Fibroblast of mammary gland (primary cell): ENCODE measurements at places on chromosomes 7 and 10.

DNA sequence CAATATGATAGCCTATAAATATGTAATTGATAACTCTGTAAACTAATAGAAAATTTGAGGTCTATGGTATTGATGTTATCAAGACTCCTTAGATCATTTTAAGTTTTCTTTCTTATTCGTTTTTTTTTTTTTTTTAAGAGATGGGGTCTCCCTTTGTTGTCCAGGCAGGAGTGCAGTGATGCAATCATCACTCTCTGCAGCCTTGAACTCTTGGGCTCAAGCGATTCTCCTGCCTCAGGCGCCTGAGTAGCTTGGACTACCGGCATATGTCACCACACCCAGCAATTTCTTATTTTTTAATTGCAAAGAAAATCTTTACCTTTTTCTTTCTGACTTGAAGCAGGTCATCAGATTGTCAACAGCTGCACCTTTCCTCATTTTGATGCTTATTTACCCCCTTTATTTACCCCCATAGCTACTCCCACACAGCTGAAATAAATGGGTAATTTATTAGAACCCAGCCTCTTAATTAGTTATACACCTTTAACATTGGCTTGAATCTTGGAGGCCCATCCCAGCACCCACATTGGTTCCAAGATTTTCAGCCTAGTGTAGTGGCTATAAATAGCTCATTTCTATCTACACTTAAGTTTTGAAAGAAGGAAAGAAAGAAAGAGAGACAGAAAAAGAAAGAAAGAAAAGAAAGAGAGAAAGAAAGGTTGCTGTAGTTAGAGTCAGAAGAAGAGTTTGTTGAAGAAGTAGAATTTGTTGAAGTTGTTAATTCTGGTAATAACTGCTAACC is 38.3 kb downstream of the ARL4A start:
- no peak for DNase-seq

DNA sequence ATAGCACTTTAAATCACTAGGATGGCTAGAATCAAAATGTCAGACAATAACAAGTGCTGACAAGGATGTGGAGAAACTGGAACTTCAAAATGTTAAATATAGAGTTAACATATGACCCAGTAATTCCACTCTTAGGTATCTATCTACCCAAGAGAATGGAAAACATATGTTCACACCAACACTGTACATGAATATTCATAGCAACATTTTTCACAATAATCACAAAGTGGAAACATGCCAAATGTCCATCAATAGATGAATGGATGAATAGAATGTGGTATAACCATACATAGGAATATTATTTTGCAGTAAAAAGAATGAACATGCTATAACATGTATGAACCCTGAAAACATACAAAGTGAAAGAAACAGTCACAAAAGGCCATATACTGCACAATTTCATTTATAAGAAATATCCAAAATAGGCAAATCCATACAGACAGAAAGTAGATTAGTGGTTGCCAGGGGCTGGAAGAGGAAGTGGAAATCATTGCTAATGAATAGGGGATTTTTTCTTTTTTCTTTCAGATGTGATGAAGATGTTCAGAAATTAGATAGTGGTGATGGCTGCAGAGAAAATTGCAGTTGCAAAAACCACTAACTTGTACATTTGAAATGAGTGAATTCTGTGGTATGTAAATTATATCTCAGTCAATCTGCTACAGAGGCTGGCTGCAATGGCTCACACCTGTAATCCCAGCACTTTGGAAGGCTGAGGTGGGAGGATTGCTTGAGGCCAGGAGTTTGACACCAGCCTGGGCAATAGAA is 93.0 kb downstream of the CPVL start:
- DNase-seq: no peak

DNA sequence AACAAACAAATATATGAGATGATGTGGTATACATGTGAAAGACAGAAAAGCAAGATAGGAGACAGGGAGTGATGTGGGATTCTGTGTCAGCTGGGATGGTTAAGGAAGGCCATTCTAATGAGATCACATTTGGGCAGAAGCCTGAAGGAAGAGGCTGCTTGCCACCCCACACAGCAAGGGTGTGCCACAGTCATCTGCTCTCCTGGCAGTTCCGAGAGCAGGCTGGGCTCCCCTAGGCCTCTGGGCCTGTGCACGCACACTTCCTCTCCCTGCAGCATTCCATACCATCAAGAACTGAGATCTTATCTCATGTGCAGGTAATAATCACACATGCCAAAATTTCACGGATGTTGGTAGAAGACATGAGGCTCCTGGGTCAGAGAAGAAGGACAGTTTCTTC is 43.1 kb downstream of the SYPL1 start:
- peak; percentile 13 for DNase-seq

DNA sequence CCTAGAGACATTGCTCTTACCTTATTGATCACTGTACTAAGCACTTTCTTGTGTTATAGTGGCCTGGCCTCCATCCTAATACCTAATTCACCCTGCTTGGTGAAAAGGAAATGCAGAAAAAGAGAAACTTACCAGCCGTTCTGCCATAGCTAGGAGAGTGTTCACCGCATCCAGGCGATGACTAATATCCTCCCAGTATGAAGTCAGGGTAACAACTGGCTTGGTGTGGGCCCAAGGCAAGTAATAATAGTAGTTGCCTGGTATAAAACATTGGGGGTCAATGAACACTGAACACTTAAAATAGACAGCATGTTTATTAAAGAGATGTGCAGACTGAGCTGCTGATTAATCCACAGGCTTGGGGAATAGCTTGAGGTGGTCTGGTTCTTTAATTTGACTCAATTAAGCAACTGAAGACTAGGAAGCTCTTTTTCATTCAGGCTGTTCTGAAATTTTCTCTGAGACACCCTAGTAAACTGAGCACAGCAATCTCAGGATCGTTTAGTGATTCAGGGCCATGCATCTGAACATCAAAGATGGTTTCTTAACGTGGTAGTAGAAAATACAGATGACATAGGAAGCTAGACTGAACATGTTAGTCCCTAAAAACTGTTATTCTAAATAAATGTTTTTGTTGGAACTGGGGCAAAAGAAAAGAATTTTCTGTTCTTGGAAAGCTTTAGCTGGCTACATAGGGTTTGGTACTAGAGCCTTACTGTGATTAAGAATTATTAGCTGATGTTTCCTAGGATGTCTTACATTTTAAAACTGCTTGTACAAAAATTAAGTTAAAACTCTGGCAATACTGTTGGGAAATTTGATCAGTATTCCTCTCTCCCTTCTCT is 102.2 kb downstream of the MYOF start:
- peak; percentile 82 for DNase-seq

DNA sequence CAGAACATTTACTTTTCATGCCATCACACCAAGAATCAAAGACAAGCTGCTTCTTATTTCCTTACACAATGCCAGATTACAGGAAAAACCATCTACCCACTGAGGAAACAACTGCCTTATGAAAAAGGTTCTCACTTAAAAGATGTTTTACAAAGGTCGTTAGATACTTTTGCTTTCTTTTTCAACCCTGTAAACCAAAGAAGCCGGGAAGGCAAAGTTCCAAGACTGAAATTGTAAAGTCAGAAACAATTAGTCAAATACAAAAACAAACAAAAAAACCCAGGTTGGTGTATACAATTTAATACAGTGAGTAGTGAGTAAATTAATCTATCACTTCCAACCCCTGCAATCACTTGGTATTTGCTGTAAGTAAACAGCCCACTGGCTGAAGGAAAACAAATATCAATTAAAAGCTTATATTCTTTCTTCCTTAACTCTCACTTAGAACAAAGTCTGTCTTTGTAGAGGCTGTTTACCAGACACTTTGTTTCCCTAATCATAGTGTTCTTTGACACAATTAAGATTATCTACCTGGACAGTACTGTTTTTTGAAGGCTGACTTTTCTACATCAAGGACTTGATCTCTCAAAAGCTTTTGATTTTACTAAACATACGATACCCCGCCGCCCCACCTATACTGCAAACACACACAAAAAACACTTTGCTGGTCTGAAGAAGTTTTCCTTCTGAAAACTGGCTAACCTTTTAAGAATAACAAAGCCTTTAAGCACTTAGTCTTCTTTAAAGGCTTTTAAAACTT is 18.1 kb downstream of the ERLIN1 start:
- no peak for DNase-seq

DNA sequence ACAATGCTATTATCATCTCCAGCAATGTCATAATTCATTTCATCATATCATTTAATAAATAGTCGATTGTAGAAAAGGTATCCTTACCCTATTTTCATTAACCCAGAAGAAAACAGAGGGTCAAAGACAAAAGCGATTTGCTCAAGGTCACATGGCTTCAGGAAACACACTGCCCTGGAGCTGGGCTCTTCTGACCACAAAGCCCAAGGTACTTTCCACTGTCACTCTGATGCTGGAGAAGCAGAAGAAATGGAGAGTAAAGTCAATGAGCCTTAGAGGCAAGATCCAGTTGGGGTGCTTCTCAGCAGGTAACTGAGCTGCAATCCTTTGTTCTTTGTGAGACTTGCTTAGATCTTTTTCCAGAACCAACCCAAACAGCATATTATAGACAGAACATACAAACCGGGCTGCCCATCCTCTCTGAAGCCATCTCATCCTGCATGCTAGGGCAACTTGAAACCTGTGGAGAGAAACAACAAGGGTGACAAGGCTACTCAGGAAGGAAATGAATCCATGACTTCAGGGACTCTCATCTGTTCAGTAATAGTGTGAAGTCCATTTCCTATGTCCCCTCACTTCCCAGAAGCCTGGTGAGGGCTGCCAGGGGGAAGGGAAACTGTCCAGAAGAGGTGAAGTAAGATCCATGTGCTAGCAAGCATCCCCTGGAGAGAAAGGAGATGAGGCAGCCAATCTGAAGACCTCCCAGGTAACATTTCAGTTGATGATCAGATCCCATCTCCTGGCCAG is 148.6 kb upstream of the SVIL start:
- peak; percentile 52 for DNase-seq

DNA sequence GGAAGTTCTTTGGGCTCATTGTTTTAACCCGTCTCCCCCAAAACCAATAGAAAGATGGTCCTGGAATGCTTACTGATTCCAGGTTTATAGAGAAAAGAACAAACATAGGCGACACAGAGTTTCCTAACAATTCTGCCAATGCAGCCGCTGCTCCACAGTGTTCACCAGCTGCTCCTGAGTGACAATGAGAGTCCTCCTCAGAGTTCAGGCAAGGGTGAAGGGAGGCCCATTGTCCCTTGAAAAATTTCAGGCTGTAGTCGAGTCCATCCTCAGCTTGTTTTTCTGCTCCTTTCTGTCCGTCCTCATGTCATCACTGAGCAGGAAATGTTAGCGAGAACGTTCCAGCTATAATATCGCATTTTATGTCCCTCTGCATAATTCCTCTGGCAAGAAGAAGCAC is 537.6 kb downstream of the TCERG1L start:
- DNase-seq: no peak

DNA sequence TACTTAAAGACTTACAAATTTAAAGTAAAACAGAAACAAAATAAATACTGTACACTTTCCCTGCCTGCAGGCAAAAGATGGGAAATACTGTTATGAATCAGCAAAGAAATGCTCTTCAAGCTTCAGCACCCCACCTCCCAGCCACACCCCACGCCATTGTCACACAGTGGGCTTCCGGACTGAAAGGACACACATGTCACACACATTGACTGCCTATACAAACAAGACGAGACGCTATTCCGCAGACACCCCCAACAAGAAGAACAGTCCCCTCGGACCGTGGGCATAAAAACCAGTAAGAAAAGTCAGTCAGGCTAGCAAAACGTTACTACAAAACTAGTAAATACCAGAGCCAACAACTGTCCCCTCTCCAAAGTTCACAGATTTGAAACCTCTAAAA is 22.2 kb upstream of the PARP12 start:
- no peak for DNase-seq

DNA sequence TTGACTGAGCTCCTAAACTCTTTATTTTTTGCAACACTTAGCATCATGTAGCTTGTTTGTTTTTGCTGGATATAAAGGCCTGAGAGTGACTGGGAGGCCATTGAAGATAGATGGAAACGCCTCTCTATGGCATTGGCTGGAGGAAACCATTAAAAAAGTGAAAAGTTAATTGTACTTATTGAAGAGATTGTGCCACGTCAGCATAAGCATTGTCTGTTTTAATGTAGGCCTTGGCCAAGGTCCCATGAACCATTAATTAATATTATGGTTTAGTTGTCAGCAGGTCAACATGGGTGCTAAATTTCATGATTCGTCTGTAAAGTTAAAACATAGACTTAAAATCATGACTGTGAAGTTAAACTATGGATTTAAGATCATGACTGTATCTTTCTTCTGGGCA is 178.6 kb downstream of the GATA3 start:
- DNase-seq: no peak

GRCh38 chr7:2737771-2738540 is 50.0 kb downstream of the AMZ1 start:
- DNase-seq: peak; percentile 57

DNA sequence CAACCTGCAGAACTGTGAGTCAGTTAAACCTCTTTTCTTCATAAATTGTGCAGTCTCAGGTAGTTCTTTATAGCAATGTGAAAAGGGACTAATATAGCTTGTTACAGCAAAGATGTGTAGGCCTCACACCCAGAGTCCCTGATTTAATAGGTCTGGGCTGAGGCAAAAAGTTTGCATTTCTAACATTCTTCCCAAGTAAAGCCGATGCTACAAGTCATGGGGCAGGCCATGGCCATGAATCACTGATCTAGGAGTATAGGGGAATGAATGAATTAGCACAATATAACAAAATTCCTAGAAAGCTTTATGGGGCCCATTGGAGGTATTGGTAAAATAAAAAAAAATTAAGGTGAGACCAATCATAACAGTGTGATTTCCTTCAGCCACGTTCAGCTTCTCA is 11.5 kb upstream of the AASS start:
- DNase-seq: no peak

GRCh38 chr7:11171569-11172192 is 198.0 kb downstream of the PHF14 start:
- no peak for DNase-seq

DNA sequence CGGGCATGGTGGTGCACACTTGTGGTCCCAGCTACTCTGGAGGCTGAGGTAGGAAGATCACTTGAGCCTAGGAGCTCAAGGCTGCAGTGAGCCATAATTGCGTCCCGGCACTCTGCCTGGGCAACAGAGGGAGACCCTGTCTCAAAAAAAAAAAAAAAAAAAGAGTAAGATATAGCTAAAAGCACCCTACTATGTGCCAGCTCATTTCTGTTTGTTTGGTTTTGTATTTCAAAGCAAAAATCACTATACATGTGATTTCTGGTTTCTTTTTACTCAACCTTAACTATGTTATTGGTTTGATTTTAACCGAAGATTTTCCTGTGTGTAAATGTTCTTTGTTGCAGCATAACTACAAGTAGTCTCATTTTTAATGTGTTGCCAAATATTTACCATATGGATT is 66.5 kb upstream of the RSBN1L start:
- no peak for DNase-seq

- DNase-seq: no peak
Measured at GRCh38 chr10:43884501-43885105, 235.9 kb upstream of the ZNF32 start.
